ENCODE measurements at places on chromosomes 5 and 9.

- DNase-seq = peak; percentile 28
These were observed 12.6 kb downstream of the PLGRKT start for GRCh38 chr9:5425006-5425628.

DNA sequence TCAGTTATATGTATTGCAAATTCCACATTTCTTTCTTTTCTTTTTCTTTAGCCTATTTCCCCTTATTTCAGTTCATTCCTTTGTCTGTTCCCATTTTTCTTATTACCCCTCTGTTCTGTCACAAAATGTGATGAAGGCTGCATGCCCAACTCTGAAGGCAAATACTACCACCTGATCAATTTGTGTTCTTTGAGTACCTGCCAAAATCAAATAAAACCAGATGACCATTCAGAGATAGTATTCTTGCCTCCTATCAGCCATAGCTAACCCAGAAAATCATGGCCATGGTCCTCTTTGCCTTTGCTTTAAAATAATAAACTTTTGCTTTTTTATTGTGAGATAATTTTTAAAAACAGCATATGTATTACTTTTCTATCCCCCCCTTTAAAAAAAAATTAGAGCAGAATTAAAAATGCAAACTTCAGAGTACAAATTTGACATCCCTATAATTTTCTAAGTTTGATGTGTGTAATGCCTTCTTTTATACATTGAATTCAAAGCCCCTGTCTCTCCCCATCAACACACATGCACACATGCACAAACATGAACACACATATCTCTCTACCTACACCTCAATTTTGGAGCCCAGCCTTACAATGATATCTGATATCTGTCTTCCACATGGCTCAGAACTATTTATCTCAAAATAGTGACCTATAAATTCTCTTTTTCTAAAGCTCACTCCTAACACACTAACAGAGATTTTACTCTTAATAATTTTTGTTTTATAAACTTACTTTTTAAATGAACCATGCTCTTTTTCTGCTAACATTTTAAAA lies 3.5 kb downstream of the RFESD start:
- no peak for DNase-seq

DNA sequence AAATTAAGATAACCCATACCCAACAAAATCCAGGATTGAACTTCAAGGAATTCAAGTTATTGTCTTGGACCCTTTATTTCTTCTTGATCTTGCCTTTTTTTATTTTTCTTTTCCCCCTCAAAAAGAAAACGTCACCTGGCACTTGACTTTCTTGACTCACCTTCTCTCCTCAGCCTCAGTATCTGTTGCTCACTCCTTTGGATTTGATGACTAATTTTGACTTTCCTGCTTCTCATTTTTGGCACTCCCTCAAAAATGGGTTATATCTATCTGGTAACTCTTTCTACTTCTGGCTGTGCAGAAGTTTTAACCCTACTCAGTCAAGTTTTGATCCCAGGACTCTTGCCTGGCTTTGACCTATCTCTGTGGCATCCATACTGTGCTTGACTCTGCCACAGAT lies 66.6 kb upstream of the SPATA31D4 start:
- DNase-seq = no peak

- peak; percentile 48 for DNase-seq
These were observed 17.3 kb downstream of the ITGA1 start for GRCh38 chr5:52804981-52805380.

GRCh38 chr5:132322266-132322665 lies 28.1 kb downstream of the SLC22A4 start:
- no peak for DNase-seq

GRCh38 chr9:108910914-108911313 lies 23.0 kb downstream of the ELP1 start:
- DNase-seq = no peak

GRCh38 chr5:141010047-141010793 lies 41.0 kb upstream of the PCDHB1 start:
- DNase-seq = no peak

DNA sequence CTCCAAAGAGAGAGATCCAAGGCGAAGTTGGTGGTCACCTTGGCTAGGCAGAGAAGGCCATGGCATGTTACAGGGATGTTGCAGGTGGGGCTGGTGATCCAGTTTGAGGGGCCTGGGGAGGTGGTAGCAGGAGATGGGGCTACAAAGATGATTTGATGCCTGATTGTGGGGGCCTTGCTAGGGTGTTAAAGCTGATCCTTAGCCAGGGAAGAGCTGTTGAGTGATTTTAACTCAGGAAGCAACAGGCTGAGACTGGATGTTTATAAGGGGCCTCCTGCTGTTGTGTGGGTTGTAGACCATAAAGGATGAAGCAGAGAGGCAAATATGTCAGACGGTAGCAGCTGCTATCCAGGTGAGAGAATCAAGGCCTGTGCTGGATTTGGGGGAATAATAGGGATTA lies 19.0 kb upstream of the SMAD5 start:
- no peak for DNase-seq

- no peak for DNase-seq
These were observed 72.6 kb downstream of the ZNF354C start for GRCh38 chr5:179132586-179133355.

DNA sequence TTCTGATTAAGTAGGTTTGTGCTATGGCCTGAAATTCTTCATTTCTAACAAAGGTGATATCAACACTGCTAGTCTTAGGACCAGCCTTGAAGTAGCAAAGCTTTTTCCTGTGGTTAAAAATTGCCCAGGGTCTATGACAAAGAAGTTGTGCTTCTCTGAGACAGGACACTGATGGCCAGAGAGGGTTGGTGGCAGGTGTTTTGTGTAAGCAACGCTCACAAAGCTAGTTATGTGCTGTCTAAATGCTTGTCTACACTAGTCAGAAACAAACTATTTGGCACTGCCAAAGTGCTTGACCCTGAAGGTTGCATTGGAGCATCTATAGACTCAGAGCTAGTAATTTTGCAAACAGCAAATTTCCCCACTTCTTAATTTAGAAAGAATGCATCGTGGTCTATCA lies 44.1 kb upstream of the SELENOP start:
- no peak for DNase-seq

DNA sequence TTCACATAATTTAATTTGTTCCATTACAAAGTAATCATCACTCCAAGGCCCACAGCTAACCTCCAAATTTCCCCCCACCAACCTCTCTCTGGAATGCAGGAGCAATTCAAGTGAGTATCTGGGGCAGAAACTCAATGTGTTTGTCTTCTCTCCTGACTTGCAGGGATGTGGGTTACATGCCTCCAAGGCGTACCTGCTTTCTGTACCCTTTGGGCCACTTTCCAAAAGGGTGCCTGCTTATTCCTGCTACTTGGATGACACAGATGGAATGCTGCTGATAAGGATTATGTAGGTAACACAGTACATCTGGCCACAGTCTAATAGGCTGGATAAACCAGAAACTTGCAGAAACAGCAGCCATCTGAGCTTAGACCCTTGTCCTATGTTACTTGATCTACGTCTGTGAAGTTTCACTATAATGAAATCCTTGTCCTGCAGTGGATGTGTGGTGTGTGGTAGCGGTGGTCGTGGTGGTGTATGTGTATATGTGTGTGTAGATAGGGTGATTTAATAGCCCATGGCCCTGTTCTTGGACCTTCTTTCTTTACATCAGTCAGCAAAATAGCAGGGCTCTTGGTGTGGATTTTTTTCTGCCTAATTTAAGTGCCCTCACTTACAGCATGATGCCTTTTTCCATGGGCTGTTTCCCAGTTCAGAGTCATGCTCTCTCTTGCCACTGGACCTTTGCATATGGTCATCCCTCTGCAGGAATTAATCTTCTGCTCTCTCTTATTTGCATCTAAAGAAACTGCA lies 175.9 kb downstream of the ZDHHC21 start:
- DNase-seq = no peak

- DNase-seq = no peak
These were observed 9.4 kb upstream of the GLT6D1 start for GRCh38 chr9:135648494-135649410.

- no peak for DNase-seq
These were observed 93.6 kb downstream of the ARHGEF28 start for GRCh38 chr5:73719632-73720031.

DNA sequence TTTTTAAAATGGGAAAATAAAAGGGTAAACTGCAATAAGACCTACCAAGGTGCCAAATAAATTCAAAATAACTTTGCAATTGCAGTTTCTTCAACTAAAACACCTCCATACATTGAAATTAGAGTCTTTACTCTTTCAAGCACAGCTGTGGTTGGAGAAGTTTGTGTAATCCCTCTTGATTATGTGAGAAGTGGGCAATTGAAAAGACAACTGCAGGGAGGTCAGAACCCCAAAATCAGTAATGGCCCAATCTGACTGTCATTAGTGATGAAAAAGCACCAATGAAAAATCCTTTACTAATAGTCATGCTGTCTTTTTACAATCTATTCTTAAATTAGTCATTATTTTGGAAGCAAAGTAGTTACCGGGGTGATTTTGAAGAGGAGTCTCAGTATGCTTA lies 116.7 kb upstream of the RGMB start:
- DNase-seq = no peak

DNA sequence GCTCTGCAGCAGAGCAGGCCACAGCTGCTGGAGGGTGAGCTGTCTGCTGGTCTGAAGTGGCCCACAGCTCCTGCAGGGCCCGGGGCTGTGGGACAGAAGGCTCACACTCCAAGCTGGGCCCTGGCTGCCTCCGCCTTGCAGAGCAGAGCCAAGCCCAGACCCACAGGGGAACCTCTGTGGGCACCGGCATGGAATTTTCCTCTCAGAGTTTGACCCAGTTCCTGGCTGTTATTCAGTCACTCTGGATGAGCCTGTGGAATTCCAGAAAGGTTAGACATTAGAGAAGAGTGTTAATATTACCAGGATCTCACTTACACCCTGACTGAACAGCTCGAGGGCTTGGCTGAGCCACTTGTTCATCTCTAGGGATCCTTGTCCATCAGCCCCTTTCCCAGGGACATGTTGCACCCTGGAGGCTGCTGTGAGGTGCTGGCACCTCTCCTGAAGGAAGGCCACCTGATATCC lies 17.5 kb downstream of the IL9 start:
- no peak for DNase-seq

DNA sequence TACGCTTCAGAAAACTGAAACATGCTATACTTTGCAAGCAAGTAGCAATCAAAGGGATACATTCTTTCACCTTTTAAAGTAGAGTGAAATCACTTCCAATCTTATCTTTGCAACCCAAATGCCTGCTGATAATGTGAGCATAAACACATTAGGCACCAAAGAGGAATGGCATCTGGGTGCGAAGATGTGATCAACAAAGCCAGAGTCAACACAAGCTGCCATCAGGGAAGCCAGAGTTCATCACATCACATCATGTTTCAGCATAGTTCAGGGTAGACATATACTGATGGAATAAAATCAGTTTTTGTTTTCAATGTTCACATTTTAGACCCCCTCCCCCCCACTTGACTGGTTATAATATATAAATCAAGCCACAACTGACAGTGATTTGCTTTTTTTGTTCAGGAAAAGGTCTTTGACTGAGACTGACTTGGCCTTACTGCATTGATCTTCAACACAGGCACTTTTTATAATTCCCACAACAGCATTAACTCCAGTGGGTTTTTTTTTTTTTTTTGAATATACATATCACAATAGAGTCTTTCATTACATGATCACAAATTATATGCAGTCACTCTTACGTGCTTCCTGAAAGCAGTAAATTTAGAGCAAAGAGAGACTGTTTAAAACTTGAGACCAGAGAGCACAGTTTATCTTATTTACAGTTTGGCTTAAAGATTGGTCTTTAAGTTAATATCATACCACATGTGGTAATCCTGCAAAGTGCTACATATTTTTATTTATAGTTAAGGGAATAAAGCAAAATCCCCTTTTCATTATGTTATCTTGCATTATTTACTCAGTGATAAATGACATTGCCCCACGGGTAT lies 20.3 kb downstream of the AOPEP start:
- DNase-seq = no peak

GRCh38 chr9:19386502-19387044 lies 6.5 kb upstream of the RPS6 start:
- no peak for DNase-seq

GRCh38 chr5:139454568-139455290 lies 7.8 kb downstream of the ECSCR start:
- no peak for DNase-seq

DNA sequence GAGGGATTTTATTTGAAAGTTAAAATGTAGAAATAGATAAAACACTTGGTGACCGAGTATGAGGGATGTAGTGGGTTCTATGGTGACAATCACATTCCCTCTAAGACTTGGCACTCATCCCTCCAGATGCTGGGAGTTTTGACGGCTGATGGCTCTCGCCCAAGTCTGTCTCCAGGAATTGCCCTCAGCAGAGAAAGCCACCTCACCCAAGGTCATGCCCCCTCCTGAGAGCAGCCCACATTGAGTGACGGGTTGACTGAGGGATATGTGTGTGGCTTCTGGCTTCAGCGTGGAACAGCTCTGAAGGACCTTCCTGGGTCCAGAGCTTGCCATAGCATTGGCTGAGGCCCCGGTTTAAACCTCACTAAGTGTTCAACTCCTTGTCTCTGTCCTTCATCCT lies 19.4 kb downstream of the CAVIN4 start:
- DNase-seq = no peak

- no peak for DNase-seq
These were observed 37.9 kb downstream of the GAS1 start for GRCh38 chr9:86909388-86909787.

DNA sequence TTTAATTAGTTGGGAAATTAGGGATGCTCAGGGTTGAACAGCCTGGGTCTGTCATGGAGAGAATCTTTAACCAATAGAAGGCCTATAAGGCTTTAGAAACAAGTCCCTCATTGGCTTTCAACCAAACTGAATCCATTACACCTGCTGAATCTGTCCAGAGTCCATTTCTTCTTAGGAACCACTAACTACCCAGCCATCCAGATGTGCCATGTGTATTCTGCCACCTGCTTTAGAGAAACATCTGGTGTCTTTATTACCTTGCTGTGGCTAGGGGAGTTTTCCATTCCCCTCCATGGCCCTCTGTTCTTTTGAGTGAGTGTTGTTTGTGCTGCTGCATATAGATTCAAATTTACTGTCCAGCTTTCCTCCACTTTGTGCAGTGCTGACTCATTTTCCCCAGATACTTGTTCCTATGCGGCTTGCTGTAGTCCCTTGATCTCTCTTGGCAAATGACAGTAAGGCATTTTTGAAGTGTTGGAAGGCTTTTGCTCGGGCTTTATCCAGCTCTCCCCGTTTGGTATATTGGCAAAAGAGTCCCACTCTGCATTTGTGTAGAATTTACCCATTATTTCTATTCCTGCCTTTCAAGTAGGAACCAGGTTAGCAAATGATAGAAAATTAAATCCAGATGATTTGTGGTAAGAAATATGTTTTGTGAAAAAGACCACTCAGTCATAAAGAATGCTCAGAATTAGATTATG lies 54.6 kb downstream of the NLN start:
- DNase-seq = no peak

DNA sequence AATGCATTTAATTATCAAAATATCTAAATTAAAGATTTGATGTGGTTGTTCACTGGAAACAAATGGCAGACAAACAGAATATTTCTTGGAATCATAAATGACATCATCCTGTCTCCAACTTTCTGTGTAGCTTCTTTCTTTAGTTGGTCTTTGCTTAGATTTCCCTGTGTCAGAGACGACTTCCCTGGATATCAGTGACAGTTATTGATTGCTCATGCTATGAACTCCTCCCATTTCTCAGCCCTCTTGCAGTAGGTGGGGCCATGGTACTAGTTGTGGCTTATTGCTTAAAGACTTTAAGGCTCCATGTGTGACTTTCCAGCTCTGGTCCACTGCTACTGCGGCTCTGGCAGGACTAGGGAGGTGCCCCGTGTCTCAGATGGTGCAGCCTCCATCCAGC lies 592.6 kb downstream of the MTRR start:
- DNase-seq = no peak

GRCh38 chr9:77375956-77376532 lies 198.7 kb downstream of the VPS13A start:
- no peak for DNase-seq
